SIG-M5 (cell line): ENCODE measurements at places on chromosomes 11 and 22.

- DNase-seq = no peak
Observed at GRCh38 chr11:115670538-115671205, 166.5 kb upstream of the CADM1 start.

- DNase-seq = no peak
Observed at GRCh38 chr22:34993548-34993947, 72.4 kb upstream of the ISX start.

DNA sequence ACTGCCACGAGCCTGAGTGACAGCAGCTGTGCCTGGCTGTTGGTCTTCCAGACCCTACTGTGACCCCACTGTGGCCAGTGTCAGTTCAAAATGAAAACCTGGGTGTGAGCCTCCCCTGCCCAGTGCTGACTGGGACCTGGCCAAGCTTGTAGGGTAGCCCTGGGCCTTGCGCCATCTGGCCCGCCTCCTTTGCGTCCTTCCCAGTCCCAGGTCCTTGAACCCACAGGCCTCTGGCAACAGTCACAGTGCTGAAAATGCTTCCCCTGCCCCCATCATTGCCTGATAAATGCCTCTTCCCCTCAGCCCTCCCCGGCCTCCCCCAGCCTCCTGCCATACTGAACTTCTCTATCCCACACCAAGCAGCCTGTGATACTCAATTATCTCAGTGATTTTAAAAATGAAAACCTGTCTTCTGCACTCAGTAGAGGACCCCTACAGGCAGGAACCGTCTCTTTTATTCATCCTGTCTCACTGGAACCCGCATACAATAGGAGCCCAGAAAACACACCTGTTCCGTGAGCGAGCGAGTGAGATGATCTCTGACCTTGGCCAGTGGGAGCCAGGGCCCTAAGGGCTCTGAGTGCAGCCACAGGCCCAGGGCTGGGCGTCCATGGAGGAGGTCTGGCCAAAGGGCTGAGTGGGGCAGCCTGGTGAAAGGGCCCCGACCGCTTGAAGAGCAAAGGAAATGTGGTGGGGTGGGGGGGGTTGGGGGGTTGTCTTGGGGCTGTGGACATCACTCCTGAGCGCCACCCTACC lies 49.7 kb upstream of the TTLL12 start:
- DNase-seq = no peak

DNA sequence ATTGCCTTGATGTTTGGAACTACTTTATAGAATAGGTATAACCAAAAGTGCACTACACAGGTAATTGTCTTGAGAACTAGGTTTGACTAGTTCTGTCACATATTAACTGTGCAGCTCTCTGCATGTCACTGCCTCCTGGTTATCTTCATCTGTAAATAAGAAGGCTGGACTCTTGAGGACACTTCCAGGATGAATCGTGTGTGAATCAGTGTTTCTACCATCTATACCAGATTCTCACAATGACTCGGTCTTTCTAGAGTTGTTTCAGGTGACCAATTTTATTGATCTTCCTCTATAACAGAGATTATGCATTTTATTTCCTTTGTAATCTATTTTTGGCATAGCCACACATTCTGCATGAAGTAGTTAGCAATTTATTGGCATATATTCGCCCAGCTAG lies 1181.0 kb upstream of the TENM4 start:
- no peak for DNase-seq

DNA sequence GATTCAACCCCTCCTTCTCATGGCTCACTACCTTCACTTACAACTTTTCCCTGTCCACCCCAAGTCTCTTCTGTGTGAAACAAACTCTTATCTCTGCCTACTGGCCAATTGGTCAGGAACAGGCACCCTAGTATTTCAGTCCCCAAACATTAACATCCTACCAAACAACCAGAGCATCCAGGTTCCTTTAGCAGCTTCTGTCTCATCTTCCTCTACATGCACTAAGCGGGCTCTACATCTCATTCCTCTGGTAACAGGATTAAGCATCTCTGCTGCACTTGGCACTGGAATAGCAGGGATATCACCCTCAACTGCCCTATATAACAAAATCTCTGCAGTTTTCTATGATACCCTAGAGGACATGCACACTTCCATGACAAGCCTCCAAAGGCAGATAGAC lies 116.2 kb downstream of the JRKL start:
- no peak for DNase-seq

DNA sequence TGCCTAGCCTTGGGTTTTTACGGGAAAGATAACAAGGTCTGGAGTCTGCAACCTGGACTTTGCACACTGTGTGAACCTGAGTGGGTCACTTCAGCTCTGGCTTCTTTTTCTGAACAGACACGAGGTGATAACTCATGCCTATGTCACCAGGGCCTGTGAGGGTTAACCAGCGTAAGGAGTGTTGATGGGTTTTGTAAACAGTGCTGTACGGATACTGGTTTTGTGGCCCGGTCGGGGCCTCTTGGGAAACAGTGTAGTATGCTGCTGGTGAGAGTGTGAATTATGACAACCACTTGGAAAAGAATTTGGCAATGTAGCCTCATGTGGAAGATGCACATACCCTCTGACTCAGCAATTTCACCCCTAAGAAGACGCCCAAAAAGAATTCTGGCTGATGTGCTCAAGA lies 266.8 kb downstream of the MN1 start:
- no peak for DNase-seq

GRCh38 chr11:132125988-132126871 lies 755.8 kb downstream of the NTM start:
- DNase-seq = no peak

DNA sequence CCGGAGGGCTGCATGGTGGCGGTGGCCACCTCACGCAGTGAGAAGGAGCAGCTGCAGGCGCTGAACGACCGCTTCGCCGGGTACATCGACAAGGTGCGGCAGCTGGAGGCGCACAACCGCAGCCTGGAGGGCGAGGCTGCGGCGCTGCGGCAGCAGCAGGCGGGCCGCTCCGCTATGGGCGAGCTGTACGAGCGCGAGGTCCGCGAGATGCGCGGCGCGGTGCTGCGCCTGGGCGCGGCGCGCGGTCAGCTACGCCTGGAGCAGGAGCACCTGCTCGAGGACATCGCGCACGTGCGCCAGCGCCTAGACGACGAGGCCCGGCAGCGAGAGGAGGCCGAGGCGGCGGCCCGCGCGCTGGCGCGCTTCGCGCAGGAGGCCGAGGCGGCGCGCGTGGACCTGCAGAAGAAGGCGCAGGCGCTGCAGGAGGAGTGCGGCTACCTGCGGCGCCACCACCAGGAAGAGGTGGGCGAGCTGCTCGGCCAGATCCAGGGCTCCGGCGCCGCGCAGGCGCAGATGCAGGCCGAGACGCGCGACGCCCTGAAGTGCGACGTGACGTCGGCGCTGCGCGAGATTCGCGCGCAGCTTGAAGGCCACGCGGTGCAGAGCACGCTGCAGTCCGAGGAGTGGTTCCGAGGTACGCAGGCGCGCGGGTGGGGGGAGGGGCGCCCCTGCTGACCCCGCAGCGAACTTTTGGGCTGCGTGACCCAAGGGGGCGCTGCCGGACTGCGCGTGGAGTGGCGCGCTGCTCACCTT lies 670 bp downstream of the NEFH start:
- no peak for DNase-seq

GRCh38 chr11:32297611-32298011 lies 137.7 kb downstream of the WT1 start:
- DNase-seq = no peak
